ENCODE measurements at places on chromosomes 11 and 22.

- DNase-seq = peak; percentile 59
Measured at GRCh38 chr11:86818462-86819192, 18.3 kb downstream of the PRSS23 start.

GRCh38 chr11:68658661-68659060, 25.7 kb upstream of the GAL start:
- no peak for DNase-seq

- no peak for DNase-seq
Measured at GRCh38 chr11:60862171-60862570, 5.2 kb upstream of the ZP1 start.

DNA sequence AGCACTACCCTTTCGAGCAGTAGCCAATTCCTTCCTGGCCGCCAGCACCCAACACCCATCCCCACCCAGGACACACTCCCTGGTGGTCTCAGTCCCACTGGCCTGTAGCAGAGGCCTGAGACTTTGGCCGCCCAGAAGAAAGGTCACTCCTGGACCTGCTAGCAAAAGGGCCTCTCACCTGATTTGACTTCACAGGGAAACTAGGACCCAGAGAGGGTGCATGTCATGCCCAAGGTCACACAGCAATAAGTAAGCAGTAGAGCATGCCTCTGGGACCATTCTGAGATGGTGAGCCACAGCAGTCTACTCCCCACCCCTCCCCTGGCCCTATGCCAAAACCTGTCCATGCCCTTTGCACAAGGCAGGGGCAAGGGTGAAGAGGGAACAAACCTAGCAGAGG, 7.3 kb downstream of the ARRB1 start:
- no peak for DNase-seq

- DNase-seq = no peak
Measured at GRCh38 chr11:1547467-1548098, 24.5 kb downstream of the DUSP8 start.

- no peak for DNase-seq
Measured at GRCh38 chr11:101705972-101706371, 122.2 kb upstream of the TRPC6 start.

- DNase-seq = no peak
Measured at GRCh38 chr11:89015614-89016013, 50.2 kb downstream of the GRM5 start.

DNA sequence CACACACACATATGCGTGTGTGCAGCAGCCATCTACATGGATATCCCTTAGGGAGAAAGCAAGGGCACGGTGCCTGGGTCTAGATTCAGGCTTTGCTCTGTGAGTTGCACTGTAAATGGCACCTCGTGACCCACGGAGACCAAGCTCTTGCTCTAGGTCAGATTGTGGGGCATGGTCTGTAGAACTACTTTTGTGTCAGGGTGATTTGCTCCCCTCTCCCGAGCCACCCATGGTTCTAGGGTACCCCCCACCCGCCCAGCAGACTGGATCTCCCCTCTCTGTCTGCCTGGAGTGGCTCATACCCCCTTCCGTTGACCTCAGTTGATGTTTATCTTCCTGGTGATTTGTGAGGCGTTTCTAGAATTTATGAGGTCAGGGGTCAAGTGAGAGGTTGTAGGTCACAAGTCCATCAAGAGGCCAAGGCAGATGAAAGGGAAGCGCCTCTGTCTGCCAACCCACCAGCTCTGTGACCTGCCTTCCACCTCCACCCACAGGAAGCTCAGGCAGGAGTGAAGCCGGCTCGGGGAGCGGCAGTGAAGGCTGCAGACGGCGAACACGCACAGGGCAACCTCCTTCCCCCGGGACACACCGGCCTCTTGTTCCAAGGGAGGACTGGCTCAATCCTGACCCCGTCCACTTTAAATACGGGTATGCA, 76.2 kb upstream of the TTLL12 start:
- no peak for DNase-seq

DNA sequence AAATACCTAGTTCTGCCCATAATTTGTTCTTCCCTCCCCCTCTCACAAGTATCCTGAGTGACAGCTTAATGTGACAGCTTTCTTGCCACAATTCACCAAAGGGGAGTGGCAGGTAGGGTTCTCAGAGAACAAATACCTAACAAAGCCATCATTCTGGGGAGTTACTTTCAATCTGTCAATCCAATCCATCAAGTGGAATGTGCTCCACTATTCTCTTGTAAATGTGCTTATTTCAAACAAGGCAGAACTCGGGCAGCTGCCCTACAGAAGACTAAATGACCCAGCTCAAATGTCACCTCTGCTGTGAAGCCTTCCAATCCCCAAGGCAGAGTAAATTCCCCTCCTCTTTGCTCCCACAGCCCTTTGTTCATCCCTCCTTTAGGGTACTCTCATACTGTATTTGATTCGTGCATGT, 27.8 kb downstream of the LGR4 start:
- DNase-seq = peak; percentile 80

GRCh38 chr22:48853627-48854240, 973.9 kb downstream of the BRD1 start:
- no peak for DNase-seq

GRCh38 chr11:84724256-84724655, 902.9 kb downstream of the DLG2 start:
- no peak for DNase-seq

DNA sequence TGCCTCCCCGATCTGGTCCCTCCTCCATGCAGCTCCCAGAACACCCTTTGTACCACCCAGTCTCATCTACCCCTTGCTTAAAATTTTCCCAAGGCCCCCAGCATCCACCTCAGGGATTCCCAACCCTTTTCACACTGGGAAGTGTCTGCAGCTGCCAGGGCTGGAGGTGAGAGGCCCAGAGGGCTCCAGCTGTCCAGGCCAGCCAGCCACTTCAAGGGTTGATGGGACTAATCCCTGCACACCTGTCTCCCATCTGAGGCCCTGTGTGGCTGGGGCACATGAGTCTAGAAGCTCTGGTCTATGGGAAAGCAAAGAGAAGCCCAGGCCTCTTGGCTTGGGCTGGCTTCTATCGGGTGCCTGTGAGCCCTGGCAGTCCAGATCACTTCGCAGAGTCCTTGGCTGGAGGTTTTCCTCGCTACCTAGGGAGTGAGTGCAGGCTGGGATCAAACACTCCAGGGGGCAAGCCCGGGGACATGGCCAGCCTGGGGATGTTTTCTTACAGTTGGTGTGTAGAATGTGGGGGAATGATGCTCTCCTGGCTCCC, 41.1 kb upstream of the TPBGL start:
- DNase-seq = no peak

- DNase-seq = peak; percentile 1
Measured at GRCh38 chr22:38700789-38701628, at the start of gene JOSD1. Gene JOSD1, minus strand, starts transcription at chr22:38700943. Its CDS starts 956 bp downstream, at chr22:38699987.

GRCh38 chr11:112620621-112621394, 340.4 kb upstream of the NCAM1 start:
- DNase-seq = no peak

DNA sequence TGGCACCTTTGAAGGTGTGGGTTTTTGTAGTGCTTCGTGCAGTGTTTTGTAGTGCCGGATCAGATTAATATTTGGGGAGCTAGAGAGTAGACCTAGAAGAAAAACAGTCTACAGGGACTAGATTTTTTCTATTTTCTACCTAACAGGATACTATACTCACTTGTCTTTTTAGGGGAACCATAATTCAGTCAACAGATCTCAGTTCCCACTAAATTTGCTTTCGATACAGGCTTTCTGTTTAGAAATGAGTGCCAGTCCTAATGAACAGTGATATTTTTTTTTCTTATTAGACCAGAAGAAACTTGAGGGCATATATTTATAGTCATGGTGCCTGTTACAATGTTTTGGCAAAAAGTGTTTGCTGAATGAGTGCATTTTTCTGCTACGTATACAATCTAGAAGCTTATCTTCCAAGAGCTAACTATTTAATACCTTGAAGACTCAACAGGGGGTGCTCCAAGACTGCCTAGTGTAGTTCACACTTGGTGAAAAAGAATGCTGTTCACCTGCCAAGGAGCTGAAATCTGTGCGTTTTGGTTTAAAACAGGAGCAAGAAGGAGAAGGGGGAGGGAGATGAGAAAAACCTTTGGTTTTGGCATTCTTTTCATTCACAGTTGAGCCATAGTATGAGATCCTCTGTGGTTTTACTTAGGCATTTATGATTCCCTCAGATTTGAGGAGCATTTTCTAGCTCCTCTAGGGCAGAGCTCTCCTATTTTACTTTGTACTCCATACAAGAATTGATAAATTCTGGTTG, 44.9 kb upstream of the VSTM5 start:
- DNase-seq = peak; percentile 35

DNA sequence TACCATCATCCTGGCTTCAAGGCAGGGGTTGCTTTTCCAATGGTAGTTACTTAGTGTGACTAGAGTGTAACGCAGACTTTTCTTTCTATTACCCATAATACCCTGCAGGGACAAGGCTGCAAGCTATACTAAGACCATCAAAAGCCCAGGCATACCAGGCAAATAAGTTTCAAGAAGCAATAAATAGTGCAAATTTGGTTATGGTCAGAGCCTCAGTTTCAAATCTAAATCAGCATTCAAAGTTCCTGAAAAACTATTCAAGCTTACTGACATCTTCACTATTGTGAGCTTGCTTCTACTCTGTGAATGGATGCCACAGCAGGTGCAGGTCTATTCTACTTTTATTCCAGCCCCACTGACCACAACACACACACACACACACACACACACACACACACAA, 2.5 kb upstream of the HBB start:
- no peak for DNase-seq

GRCh38 chr11:9576701-9577381, 3.4 kb downstream of the WEE1 start:
- no peak for DNase-seq

GRCh38 chr11:74579577-74580270, 12.7 kb upstream of the POLD3 start:
- DNase-seq = no peak

GRCh38 chr11:76975513-76975912, 58.7 kb upstream of the B3GNT6 start:
- DNase-seq = no peak

- DNase-seq = no peak
Measured at GRCh38 chr11:57713835-57714234, 1.4 kb downstream of the TMX2 start.

DNA sequence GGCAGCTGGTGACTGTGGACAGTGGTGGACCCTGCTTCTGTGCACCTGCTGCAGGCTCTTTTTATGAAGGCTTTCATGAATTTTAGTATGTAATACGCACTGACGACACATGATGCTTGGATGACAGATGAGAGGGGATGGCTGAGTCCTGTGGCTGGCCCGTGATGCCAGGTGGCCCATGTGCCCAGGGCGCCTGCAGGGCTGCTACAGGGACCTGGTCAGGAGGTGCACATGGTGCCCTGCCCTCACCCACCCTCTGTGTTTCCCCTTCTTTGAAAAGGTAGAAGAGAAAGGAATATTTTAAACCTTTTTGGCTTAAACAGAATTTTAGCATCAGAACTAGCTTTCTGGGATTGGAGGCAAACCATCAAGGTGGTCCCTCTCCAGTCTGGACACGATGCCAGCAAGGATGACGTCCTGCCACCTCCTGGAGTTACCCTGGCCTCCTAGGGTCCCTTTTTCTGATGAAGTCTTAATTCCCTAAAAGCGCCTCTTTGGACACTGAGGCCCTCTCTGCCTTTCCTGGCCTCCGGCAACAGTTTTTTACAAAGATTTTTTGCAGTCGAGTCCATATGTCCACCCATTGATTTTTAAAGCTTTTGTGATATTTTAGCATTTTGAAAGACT, 5.4 kb upstream of the RANBP1 start:
- DNase-seq = no peak

DNA sequence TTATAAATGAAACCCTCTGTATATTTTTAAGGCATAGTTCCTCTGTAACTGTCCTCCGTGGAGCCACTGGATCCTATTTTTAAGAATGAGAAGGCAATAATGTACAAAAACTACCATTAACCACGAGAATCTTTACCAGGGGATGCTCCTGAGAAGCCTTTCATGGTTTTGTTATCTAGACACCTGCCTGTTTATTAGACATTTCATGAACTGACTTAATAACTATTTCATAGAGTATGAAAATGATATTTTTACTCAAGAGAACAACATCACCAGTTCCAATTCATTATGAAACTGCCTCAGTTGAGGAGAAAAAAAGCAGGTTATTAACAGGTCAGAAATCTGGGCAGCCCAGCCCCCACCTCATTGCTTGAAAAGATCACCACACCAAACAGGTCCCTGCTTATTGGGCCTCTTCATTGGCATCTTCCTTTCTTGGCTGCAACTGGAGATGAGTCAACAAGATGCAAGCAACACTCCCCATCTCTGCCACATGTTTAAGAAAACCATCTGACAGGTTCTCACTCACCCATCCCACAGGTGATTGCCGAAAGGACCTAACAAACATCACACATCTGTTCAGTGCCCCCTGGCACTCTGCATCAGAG, 27.8 kb downstream of the ETS1 start:
- DNase-seq = no peak

DNA sequence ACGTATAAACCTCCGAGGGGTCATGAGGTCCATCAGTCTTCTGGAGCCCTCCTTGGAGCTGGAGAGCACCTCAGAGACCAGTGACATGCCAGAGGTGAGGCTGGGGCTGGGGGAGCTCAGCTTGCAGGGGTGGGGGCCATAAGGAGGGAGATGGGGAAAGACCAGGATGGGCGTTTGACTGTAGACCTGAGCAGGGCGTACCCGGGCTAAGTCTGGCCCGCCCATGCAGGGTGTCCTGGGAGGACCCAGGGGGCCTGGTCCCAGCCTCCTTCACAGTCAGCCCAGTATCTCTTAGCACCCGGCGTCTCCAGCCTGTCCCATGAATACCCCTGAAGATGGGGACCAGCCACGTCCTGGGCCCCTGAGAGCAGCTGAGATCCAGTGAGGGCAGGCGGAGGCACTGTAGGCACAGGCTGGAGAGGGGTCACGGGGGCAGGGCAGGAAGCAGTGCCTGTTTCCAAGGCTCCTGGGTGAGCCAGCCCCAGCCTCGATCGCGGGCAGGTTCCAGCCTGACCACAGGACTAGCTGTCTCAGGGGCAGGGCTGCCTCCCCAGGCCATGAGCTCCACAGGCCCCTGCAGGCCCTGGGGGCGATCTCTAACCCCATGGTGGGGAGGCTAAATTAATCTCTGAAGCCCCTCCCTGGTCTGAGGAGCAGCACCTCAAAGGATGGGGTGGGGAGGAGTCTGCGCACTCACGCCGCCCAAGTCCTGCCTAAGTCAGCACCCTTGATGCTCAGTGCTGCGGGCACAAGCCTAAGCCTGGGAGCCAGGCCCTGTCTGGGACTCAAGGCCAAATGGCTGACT, 7.1 kb downstream of the SSH3 start:
- DNase-seq = no peak

DNA sequence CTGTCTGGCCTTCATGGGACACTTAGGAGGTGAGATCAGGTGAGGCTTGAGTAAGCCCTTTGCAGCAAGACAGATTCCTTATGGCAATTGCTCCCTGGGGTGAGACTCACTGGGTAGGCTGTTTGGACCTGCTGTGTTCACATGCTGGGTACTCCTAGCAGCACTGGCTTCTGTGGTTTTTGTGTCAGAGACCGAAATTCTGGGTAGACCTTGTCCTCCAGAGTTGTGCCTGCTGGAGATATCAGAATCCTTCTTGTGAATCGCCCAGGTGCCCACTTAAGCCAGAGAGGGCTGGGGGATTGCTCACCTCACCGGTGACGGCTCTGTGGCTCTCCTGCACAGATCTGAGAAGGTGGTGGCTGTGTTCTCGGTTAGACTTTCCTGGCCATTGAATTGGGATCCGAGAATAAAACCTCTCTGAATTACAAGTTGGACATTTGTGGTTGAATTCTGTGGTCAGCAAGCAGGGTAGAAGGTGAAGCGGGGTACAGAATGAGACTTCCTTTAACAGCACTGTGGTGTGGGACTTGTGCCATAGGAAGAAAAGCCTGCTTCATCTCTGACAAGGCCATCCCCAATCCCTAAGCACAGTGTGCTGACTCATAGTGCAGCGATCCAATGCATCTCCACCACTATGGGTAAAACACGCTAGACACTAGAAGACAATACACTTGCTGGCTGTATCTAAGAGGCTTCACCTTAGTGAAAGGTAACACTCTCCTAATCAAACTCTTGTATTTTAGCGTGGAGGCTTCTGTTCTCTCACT, 52.5 kb upstream of the TTC12 start:
- no peak for DNase-seq

Measured in NCI-H1417 treated with DMSO at 0.1 percent for 48 hours (cell line).